ENCODE measurements at places on chromosomes 5 and 9.

GRCh38 chr9:115815786-115816185 is 337.8 kb upstream of the PAPPA start:
- no peak for DNase-seq
- no peaks in the 10 kb centered on the region for H3K4me1 ChIP-seq
- no peak overlapping the region for H3K27ac ChIP-seq
- no peaks in the 10 kb centered on the region for H3K27me3 ChIP-seq

GRCh38 chr5:37720550-37720952 is 119.3 kb downstream of the GDNF start:
- peaks cover 8% of the 10 kb centered on the region for H3K4me1 ChIP-seq
- DNase-seq = no peak
- no peak overlapping the region for H3K27ac ChIP-seq
- H3K27me3 ChIP-seq = no peaks in the 10 kb centered on the region
- no peak overlapping the region for H3K4me3 ChIP-seq
- H3K36me3 ChIP-seq = no peaks in the 10 kb centered on the region

- no peak overlapping the region for H3K27ac ChIP-seq
- H3K4me3 ChIP-seq = no peak overlapping the region
- H3K36me3 ChIP-seq = no peaks in the 10 kb centered on the region
Measured at GRCh38 chr9:96009690-96010472, 134.4 kb downstream of the ERCC6L2 start.

DNA sequence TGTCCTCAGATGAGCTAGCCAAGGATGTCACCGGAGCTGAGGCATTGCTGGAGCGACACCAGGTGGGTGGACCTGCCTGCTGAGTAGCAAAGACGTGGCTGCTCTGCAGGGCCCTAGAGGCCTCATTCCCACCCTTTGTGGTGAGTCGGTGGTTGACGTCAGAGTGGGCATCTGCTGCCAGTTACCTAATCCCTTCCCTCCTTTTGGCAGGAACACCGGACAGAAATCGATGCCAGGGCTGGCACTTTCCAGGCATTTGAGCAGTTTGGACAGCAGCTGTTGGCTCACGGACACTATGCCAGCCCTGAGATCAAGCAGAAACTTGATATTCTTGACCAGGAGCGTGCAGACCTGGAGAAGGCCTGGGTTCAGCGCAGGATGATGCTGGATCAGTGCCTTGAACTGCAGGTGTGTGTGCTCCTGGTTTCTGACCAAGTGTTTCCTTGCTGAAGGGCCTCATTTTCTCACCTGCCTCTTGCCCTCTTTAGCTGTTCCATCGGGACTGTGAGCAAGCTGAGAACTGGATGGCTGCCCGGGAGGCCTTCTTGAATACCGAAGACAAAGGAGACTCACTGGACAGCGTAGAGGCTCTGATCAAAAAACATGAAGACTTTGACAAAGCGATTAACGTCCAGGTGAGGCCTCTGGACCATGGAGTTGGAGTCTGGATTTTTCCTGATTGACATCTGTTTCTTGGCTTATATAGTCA is 48.9 kb downstream of the DYNC2I2 start:
- no peak for DNase-seq
- no peaks in the 10 kb centered on the region for H3K27me3 ChIP-seq
- H3K36me3 ChIP-seq = peaks cover 46% of the 10 kb centered on the region
- no peak overlapping the region for H3K4me3 ChIP-seq

DNA sequence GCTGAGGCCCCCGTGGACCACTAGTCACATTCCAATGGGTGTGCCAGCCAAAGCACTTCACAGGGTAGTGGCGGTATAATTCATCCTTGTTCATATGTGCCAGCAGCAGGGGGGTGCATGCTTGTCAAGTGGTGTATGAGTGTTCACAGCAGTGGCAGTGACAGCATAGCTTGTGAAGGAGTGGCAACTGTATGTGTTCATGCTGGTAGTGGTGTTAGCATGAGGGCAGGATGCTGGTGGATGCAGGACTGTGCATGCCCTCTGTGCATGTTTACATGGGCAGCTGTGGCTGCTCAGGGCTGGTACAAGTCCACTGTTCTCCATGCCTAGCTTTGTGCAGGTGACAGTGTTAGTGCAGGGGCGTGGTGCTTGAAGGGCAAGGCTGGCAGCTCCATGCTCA is 253.4 kb upstream of the DMAC1 start:
- no peak for DNase-seq
- H3K36me3 ChIP-seq = no peaks in the 10 kb centered on the region
- H3K27me3 ChIP-seq = no peaks in the 10 kb centered on the region
- no peak overlapping the region for H3K4me3 ChIP-seq
- H3K4me1 ChIP-seq = no peaks in the 10 kb centered on the region

- no peaks in the 10 kb centered on the region for H3K4me1 ChIP-seq
- H3K36me3 ChIP-seq = no peaks in the 10 kb centered on the region
- no peak overlapping the region for H3K27ac ChIP-seq
- no peaks in the 10 kb centered on the region for H3K27me3 ChIP-seq
- H3K4me3 ChIP-seq = no peak overlapping the region
- no peak for DNase-seq
Measured at GRCh38 chr5:166625210-166625865, 1666.1 kb upstream of the WWC1 start.

DNA sequence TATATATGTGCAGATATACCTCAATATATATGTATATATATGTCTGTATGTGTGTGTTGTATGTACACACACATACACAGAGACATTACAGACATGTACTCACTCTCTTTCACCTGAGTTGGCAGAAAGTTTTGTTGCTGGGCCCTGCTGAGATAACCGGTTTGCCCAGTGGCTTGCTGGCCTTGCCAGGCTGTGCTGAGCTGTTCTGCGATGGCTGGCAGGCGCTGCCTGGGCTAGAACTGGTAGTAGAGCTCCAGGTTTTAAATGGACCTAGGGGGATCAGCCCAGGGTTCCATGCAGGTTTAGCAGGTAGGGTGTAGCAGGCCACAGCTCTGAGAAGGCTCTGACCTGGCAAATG is 394.3 kb downstream of the GADD45G start:
- no peak overlapping the region for H3K27ac ChIP-seq
- H3K36me3 ChIP-seq = no peaks in the 10 kb centered on the region
- H3K4me3 ChIP-seq = no peak overlapping the region
- DNase-seq = no peak

DNA sequence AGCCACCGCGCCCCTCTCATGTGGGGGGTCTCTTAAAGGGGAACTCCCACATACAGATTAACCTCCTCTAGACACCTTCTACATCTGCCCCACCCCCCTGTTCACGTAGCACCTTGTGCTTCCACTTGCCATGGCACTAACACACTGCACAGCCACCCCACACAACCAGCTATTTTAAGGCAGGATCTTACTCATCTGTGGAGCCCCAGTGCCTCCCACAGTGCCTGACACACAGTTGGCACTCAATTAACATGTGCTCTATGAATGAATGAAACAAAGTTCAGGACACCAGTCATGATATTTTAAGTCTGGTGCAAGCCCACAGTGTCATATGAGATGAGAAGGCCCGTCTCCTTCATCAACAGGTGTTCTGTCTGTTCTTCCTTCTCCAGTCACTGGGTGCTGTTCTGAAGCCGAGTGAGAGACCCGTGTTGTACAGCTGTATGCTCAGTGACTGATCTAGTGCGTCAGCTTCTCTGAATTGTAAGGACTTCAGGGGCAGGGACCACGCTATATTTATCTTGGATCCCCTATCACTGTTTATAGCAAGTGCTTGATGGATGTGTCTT is 149.1 kb downstream of the TLE1 start:
- H3K36me3 ChIP-seq = no peaks in the 10 kb centered on the region
- H3K4me1 ChIP-seq = no peaks in the 10 kb centered on the region
- H3K27ac ChIP-seq = no peak overlapping the region

DNA sequence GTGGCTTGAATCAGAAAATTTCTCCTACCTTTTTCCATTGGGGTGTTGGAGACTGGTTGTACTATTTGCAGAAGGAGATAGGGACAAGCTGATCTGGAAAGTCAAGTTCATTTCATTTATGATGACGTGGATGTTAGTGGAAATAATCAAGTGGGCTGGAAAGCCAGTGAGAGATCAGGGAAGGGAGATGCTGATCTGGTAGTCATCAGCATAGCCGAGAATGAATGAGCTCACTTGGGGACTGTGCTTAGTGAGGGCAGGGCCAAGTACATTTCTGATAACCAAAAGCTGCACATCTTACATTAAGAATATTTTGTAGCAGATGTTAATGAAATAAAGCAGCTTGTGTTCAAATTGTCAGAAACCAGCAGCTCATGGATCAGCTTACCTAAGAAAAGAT is 12.1 kb downstream of the MAN2A1 start:
- H3K27me3 ChIP-seq = no peaks in the 10 kb centered on the region
- H3K27ac ChIP-seq = no peak overlapping the region
- no peak for DNase-seq
- no peaks in the 10 kb centered on the region for H3K4me1 ChIP-seq
- H3K36me3 ChIP-seq = no peaks in the 10 kb centered on the region
- H3K4me3 ChIP-seq = no peak overlapping the region

- DNase-seq = no peak
- H3K36me3 ChIP-seq = no peaks in the 10 kb centered on the region
- H3K4me3 ChIP-seq = no peak overlapping the region
- no peaks in the 10 kb centered on the region for H3K27me3 ChIP-seq
- peaks cover 4% of the 10 kb centered on the region for H3K4me1 ChIP-seq
Measured at GRCh38 chr5:38911933-38912332, 66.1 kb downstream of the OSMR start.

GRCh38 chr9:137195525-137196220 is 4.9 kb downstream of the TPRN start:
- H3K36me3 ChIP-seq = no peaks in the 10 kb centered on the region
- no peaks in the 10 kb centered on the region for H3K27me3 ChIP-seq

- no peaks in the 10 kb centered on the region for H3K36me3 ChIP-seq
- no peaks in the 10 kb centered on the region for H3K4me1 ChIP-seq
- no peak overlapping the region for H3K4me3 ChIP-seq
- H3K27me3 ChIP-seq = no peaks in the 10 kb centered on the region
- DNase-seq = no peak
- no peak overlapping the region for H3K27ac ChIP-seq
Measured at GRCh38 chr5:67992923-67993322, 222.6 kb upstream of the PIK3R1 start.

GRCh38 chr5:142798099-142798770 is 28.1 kb downstream of the ARHGAP26 start:
- no peaks in the 10 kb centered on the region for H3K27me3 ChIP-seq
- H3K36me3 ChIP-seq = no peaks in the 10 kb centered on the region
- no peak overlapping the region for H3K27ac ChIP-seq
- peaks cover 5% of the 10 kb centered on the region for H3K4me1 ChIP-seq
- no peak overlapping the region for H3K4me3 ChIP-seq

GRCh38 chr9:34419716-34420504 is 38.5 kb downstream of the FAM219A start:
- no peak overlapping the region for H3K27ac ChIP-seq
- no peaks in the 10 kb centered on the region for H3K36me3 ChIP-seq
- no peak for DNase-seq
- H3K27me3 ChIP-seq = no peaks in the 10 kb centered on the region

DNA sequence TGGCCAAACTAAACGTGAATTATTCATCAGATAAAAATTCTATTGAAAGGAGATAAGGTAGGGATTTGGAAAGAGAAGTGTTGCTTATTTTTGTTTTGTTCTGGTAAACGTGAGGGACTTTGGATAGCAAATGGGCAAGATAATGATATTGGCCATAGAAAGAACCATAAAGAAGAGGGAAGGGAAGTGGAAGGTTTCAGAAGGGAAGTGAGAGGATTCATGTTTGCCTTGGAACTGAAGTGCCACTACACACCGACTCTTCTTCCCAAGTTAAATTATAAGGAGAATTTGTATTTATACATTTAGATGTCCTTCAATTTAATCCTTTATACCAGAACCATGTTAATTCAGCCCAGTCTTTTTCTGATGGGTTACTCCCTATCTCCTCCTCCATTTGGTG is 42.1 kb upstream of the TAF11L2 start:
- no peaks in the 10 kb centered on the region for H3K27me3 ChIP-seq
- no peak overlapping the region for H3K27ac ChIP-seq
- no peak overlapping the region for H3K4me3 ChIP-seq
- DNase-seq = no peak
- H3K36me3 ChIP-seq = no peaks in the 10 kb centered on the region

DNA sequence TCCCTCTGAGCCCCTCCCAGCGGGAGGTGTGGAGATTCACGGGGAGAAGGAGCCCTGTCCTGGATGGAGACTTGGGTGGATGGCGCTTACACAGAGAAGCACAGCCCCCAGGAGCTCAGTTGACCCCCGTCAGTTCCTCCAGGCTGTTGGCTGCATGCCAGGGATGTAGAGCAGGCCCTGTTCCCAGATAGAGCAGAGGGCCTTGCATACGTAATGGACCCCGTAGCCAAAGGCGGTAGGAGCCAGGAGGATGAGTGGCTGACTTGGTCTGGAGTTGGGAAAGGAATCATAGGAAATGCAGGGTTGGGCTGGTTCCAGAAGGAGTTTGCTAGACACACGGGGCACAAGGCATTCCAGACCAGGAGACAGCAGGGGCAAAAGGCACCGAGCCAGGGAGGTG is 2.5 kb downstream of the PMPCA start:
- peaks cover 29% of the 10 kb centered on the region for H3K4me1 ChIP-seq
- H3K36me3 ChIP-seq = peaks cover 25% of the 10 kb centered on the region
- no peak overlapping the region for H3K27ac ChIP-seq
- no peak for DNase-seq
- no peak overlapping the region for H3K4me3 ChIP-seq
- H3K27me3 ChIP-seq = no peaks in the 10 kb centered on the region

DNA sequence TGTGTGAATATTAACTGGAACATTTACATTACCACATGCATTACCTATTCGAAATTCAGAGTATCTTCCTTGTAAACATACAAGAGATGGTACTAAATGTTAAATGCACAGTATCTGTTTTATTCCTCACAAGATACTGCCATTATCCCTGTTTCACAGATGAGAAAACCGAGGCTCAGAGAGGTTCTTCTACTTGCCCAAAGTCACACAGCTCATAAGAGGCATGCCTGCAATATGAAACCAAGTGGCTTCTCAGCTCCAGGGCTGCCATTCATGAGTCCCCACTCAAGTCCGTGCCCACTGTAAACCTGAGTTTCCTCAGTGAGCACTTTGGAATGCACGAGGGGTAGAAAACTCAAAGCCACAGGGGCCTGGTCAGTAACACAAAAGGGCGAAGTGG is 55.0 kb upstream of the FABP6 start:
- H3K4me1 ChIP-seq = no peaks in the 10 kb centered on the region
- no peak overlapping the region for H3K27ac ChIP-seq
- DNase-seq = no peak
- H3K4me3 ChIP-seq = no peak overlapping the region
- H3K36me3 ChIP-seq = no peaks in the 10 kb centered on the region

GRCh38 chr9:81414836-81415235 is 274.5 kb downstream of the TLE1 start:
- no peaks in the 10 kb centered on the region for H3K27me3 ChIP-seq
- H3K4me1 ChIP-seq = no peaks in the 10 kb centered on the region
- H3K4me3 ChIP-seq = no peak overlapping the region
- no peak overlapping the region for H3K27ac ChIP-seq
- DNase-seq = no peak
- no peaks in the 10 kb centered on the region for H3K36me3 ChIP-seq

Measured in Karpas-422 (cell line).